ENCODE measurements at places on chromosomes 7 and 10.

DNA sequence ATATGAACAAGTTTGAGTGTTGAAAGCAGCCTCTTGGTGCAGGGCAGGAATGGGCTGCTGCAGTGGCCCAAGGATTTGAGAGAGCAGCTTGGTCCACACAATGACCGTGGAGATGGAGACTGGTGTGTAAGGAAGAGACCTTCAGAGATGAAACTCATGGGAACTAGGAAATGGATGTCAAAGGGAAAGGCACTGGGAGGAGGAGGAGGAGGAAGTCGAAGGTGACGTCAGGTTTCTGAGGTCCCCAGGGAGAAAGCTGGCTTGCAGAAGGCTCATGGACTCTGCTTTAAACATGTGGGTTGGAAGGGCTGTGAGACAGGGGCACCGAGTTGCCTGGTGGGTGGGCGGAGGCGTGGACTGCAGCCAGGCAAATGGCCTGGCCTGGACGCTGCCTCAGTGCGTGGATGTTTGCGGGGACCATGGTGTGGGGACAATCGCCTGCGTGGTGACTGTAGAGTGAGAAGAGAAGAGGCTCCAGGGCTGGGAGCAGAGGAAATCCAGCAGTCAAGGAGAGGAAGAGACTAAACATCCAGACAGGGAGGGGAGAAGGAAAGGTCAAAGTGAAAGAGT lies 14.6 kb downstream of the C10orf71 start:
- DNase-seq = no peak

DNA sequence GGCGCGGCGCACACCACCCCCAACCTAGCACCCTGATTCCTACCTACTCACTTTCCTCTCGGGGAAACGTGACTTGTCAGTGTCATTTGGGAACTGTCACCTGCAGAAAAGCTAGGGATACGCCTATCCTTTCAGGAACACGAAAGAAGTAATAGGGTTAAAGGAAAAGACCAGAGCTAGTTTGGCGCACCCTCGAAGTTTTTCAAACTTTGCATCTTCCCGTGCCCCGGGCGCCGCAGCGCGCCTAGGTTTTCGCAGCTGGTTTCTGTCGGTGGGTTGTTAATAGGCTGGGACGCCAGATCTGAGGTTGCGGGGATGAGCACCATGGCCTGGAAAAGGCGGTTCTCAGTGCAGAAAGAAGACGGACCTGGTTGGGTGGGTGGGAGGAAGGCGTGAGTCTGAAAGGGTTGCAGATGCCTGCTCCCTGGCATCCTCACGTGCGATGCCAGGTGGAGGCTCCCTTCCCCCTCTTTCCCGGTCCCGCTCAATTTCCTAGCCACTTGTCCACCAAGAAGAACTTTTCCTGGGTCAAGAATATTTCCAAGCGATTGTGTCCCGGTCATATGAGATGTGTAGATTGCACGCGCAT lies 568 bp upstream of the MEOX2 start:
- no peak for DNase-seq

DNA sequence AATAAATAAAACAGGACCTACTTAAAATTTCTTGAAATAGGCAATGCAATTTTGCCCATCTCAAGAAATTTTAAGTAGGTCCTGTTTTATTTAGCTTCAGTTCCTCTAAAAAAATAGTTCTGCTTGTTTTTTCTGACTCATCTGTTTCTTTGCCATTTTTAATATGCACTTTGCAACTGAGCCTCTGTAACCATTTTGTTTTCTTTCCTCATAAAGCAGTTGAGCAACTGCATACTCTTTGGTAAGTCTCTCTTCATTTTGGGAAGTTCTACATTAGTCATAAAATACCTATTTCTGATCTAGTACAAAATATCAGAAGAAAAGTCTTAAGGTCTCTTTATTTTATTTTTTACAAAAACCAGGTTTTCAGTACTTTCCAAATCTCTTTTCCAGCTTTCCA lies 18.0 kb downstream of the TAS2R40 start:
- no peak for DNase-seq

GRCh38 chr10:128031216-128031615 lies 95.0 kb downstream of the MKI67 start:
- no peak for DNase-seq

GRCh38 chr7:138097064-138097741 lies 20.9 kb downstream of the AKR1D1 start:
- no peak for DNase-seq

DNA sequence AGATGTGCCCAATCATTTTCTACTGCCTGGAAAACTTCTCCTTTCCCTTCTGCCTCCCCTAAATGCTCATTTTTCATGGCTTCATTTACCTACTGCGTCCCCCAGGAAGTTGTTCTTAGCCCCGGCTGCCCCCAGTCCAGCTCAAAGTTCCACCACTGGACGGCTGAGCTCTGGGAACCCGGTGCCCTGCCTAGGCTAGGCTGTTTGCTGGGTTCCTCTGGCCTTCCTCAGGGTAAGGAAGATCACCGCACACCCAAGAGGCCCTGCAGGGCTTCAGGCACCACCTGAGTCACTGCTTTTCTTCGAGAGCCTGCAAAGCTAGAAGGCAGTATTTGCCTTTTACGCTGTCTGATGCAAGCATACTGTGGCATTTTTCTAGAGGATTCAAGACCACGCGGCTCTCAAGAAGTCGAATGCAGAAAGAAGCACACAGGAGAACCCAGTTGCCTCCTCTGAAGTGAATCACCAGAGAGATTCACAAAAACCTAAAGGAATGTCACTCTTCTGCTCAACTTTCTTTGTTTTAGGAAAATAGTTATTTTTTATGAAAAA lies 46.7 kb upstream of the ZMIZ1 start:
- DNase-seq = no peak

DNA sequence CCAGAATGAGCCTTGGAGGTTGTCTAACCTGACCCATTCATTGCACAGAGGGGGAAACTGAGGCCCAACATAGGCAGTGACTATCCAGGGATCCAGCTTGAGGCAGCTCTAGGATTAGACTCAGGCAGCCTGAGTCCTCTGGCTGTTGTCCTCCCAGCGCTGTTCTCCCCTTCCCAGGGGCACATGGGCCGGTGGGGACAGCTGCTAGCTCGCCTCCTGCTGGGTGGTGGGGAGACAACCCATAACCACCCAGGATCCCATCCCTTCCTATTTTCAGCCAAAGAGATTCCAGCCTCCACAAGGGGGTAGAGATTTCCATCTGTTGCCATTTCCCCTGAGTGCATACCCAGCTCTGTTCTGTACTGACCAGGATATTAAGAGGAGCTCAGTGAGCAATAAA lies 145.1 kb upstream of the GPR26 start:
- no peak for DNase-seq

DNA sequence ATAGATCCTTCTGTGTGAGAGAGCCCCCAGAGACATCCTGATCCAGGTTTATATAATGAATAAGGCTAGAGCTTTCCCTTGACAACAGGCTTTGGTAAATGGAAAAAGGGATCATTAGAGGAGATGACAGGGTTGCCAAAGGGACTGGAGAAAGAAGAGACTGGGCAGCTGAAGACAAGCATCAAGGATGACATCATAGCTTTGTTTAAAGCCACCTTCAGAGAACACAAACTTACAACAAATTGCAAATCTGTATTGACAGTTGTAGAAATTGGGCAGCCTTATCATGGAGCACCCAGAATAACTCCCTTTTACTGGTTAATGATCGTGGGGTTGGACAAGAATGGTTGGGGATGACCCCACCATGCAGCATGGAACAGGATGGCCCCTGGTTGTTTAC lies 3.7 kb upstream of the PLPP4 start:
- DNase-seq = no peak

All from renal cortex interstitium (tissue), 15 donors.